Stimulated activated CD8-positive, alpha-beta memory T cell treated with anti-CD3 and anti-CD28 coated beads, Interleukin-15, amount 100 ng/mL, for 4 hours (primary cell): ENCODE measurements at places on chromosomes 2 and 18.

DNA sequence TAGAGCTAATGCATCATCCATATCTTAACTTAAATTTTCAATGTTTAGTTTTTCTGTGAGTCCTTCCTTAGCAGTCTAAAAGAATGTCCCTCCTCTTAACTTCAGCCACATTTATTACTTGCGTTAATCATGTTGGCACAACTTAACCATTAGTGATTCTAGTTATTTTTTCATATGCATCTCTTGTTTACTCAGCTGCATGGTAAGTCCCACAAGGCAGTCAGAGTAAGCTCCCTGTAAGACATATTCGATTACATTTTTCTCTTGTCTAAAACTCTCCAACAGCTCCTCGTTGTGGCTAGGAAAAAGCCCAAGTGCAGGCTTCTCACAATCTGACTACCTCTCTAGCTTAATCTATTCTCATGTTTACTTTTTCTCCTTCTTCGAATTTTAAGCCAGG, 2045.3 kb upstream of the PIK3C3 start:
- no peak for DNase-seq

DNA sequence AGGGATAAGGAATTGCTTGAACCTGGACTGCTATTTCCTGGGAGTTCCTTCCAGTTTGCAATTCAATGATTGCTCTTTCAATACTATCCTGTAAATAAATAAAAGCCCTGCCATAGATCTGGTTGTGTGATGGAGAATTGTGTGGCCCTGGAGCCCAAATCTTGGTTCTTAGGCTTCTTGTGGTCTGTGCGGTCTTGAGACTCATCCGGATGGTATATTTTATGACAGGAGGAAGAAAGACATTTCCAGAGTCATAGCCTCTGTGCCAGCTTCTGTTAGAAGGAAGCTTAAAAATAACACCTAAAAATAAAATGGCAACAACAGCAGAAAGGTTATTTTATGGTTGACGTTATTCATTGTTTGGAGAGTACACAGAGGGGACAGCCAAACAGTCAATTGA, 137.7 kb downstream of the ABCA12 start:
- DNase-seq, result no peak

GRCh38 chr2:239892441-239893235, 132.5 kb downstream of the NDUFA10 start:
- no peak for DNase-seq

DNA sequence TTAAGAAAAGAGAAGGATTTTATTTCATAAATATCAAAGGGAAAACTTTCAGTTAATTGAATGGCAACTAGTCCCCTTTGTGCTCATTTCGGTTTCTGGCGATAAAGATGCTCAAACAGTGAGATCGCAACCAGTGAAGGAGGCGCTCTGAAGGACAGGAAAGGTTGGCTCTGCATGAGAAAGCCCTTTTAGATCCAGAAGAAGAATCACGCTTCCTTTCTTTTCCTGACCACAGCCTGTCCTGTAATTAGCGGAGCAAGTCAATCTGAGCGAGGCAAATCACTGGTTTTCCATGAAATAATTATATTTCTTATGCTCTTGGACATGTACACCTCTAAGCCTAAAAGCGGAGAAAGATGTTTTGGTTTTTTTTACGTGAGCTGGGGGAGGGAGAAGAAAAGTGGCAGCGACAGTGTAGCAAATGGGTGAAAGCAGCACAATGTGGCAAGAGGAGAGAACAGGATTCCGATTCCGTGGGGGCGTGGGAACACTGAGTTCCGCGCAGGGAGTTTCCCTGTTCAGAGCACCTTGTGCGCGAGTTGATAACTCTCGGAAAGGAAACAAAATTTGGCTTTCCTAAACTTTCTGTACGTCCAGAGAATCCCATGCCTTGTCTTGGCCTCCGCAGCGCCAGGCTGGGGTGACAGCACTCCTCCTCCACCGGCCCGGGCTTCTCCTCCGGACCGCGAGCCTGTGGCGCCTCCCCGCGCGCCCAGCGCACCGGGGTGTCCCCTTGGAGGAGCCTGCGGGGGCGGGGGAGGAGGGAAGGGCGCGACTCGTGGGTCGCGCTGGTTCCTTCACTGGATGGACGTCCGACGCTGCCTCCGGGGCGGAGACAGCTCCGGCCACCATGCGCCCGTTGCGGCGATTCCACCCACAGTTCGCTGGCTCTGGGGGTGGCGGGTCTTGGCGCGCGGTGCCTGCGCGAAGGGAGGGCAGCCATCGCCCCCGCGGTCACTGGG, 620 bp upstream of the SLC9A2 start:
- no peak for DNase-seq

- peak; percentile 24 for DNase-seq
These were observed 20.2 kb downstream of the INPP4A start for GRCh38 chr2:98464772-98465310.

DNA sequence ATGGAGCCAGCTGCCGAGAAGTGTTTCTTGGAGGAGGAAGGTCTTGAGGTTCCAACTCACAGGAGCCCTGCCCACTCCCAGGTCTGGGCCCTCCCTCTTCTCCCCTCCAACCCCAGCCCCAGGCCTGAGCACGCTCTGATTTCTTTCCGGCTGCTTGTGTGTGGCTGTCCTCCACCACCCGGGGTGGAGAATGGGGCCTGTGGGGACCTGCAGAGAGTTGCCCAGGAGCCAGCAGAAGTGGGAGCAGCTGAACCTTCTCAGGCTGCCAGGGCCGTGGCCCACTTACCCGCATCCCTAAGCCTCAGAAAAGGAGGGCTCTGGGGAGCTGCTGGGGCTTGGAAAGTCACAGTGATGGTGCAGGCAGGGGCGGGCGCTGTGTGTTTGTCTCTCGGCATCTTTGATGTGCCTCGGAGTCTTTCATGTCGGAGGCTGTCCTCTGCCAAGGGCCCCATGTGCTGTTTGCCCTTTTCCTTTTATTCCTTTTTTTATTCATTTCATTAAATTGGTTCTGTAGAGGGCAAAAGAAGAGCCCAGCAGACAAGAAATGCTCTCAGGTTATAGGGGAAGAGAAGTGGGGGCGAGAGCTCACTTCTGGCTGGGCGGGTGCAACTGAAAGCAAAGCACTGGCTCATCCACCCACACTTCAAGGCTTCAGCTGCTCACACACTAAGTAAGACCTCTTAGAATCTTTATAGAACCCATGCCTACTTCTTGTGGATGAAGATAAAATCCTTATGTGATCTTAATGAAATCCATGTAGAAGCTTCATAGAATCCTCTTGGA, 52.5 kb downstream of the SDC1 start:
- no peak for DNase-seq

DNA sequence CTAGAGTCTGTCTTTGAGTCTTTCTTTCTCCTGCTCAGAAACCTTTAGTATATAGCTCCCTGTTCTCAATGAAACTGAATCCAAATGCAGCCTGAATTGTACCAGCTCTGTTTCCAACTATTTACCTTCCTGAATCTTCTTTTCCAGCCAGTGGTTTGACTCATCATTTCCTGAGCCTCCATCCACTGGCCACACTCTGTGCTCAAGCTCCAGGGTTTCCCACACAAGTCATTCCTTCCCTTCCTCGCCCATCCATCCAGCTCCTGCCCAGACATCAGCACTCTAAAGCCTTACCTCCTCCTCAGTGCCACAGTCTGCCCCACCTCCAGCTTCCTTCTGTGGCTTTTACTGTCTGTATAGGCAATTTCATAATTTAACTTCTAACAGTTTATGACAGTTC, 233.6 kb upstream of the RASGRP3 start:
- DNase-seq, result no peak

GRCh38 chr2:131552871-131553270, 25.2 kb downstream of the CCDC74A start:
- no peak for DNase-seq

- no peak for DNase-seq
These were observed 51.9 kb downstream of the ASAP2 start for GRCh38 chr2:9258501-9258900.

- DNase-seq, result no peak
These were observed 76.1 kb upstream of the CPO start for GRCh38 chr2:206863196-206863595.

GRCh38 chr2:55419233-55419678, 400 bp downstream of the CCDC88A start:
- DNase-seq, result no peak

DNA sequence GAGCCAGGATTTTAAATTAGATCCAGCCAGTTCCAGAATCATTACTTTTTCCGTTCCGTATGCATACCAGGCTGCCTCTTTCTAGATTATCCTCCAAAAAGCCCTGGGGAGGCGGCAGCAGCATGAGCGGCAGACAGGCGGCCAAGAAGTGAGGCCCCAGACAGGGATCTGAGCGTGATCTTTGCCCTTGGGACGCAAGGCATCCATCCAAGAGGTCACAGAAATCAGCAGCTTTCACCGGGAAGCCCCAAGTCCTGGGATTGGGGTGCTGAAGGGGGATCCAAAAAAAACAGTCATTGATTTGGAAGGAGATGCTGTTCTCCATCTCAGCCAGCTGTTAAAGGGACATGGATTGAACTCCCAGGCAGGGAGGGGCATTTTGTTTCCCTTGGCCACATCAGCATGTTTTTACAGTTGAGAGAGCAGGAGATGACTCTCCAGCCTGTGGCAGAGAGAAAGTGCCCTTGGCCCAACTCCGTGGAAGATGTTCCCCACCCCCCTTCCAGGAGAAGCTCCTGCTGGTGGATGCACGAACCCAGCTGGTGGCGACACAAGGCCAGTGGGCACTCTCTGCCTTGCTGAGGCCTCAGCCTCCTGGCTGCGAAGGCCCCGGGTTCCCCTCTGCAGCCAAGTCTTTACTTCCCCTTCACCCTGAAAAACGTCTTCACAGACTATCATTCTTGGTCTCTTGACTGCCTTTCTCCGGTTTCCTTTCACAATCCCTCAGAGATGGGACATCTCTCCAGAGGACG, 265.6 kb downstream of the ANAPC1 start:
- no peak for DNase-seq

- DNase-seq, result no peak
These were observed 337.8 kb downstream of the CDH2 start for GRCh38 chr18:27839141-27839540.

GRCh38 chr2:233936089-233936488, 18.9 kb downstream of the TRPM8 start:
- no peak for DNase-seq

GRCh38 chr2:134677856-134678756, 40.7 kb downstream of the TMEM163 start:
- DNase-seq, result no peak

DNA sequence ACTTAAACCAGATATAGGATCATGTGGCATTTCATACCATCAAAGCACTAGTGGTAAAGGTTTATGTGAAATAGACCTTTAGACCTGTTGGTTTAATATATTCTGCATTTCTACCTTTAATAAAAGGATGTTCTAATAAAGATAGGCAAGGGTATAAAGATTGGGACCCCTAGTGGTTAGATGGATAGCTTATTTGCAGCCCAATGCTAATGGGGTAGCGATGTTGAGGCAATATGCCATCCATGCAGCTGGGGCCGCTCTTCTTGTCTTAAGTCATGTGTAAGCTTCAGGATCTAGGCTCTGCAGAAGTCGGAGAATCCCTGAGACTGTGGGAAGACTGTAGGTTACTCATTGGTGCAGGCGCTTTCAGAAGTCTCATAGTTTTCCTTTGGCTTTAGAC, 114.9 kb downstream of the ICOS start:
- DNase-seq, result no peak

- no peak for DNase-seq
These were observed 99.3 kb downstream of the KLHL29 start for GRCh38 chr2:23484275-23484674.

DNA sequence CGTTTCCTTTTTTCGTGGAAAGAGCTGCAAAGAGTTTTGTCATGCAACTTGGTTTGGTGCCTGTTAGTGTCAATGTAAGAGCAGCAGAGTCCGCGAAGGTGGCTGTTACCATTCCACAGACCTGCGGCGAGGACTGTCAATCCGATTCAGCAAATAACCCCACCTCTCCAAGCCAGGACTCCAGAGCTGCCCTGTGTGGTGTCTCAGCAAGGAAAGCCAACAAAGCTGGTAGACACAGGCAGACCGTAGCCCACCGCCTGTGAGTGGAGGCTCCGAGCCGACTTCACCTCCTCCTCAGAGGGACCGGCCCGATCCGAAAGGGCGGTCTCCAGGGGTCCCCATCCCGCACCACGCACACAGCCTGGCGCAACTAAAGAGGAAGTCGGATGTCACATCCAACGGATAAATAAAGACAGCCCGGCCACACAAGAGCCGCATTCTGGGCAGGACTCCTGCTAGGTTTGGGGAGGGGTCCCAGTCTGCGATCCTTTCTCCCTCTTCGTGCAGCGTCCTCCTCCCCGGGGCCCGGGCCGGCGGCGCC, 819 bp downstream of the ANKRD44 start:
- peak; percentile 42 for DNase-seq

GRCh38 chr2:222651718-222652418, 4.0 kb downstream of the FARSB start:
- DNase-seq, result no peak

DNA sequence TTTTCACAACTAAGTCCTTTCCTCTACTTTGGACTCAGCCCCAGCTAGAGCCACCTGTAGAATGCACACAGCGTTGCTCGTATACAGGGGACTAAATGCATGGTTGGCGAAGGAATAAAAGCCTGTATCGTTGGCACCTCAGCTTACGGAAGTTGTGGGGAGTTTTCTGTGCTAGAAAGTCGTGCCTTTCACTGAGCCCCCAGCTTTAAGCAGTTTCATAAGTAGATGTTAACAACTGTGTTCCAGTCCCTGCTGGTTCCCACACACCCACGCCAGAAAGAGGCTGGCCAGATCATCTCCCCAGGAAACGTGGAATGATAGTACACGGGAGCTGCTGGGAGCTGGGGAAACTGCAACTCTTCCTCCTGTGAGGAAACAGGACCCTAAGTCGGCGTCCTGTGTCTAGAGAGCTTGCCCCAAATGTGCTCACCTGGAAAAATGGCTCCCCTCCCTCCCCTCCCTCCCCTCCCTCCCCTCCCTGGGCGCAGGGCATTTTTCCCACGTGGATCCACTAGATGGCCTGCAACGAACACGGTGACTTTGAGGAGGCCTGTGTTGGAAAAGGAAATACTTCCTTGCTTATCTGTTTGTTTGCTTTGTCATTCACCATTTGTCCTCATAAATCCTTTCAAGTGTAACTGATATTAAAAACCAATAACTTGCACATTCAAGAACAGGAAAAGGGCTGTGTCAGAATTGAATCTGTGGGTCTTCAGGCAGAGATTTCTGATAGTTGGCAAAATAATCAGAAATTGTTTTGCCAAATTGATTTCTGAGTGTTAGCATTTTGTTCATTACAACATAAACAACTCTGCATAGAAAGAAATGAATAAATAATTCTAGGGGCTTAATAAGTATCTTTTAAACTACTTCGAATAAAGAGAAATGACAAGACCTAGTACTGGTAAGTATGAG, 43.9 kb upstream of the RFX8 start:
- no peak for DNase-seq

DNA sequence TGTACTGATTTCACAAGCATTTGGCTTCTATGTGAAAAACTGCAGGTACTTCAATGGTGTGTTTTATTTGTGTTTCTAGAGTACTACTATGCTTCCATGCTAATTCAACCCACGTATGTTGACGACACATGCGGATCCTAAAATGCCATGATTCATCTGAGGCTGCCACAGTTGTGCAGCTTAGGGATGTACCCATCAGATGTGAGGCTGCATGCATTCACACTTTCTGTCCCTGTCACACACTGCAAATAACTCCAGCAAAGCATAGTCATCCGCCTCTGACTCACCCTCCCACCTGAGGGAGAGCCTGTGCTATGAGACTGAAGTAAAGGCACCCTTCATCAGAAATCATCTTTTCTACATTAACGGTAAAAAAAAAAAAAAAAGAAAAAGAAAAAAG, 22.1 kb upstream of the SERTAD2 start:
- peak; percentile 66 for DNase-seq
